ENCODE measurements at places on chromosomes 1 and 21. TPM values are rescaled to one million over a fixed set of nuclear protein-coding genes. Genes with fewer than 3 reads are reported as not detected.

- H3K27ac ChIP-seq: no peak overlapping the region
- no peak overlapping the region for H3K4me3 ChIP-seq
- no peaks in the 10 kb centered on the region for H3K27me3 ChIP-seq
- DNase-seq: no peak
- H3K36me3 ChIP-seq: no peaks in the 10 kb centered on the region
Measured at GRCh38 chr1:57101209-57101608, 135.4 kb upstream of the C8B start.

GRCh38 chr21:31659286-31659535, 282 bp upstream of the SOD1 start:
- H3K27ac ChIP-seq: peak overlapping the region; percentile 96
- H3K27me3 ChIP-seq: no peaks in the 10 kb centered on the region
- H3K4me3 ChIP-seq: peak overlapping the region; percentile 89
- H3K4me1 ChIP-seq: peaks cover 50% of the 10 kb centered on the region
- H3K36me3 ChIP-seq: peaks cover 11% of the 10 kb centered on the region

Gene BRWD1
- 34.9 TPM for total RNA-seq

DNA sequence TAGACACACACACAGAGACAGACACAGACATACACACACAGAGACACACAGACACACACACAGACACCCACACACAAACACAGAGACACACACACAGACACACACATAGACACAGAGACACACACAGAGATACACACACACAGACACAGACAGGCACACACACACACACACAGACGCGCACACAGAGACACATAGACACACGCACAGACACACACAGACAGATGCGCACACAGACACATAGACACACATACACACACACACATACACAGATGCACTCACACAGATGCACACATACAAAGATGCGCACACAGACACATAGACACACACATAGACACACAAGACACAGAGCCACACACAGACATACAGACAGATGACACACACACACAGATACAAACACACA, 16.0 kb downstream of the KIF21B start:
- H3K36me3 ChIP-seq: no peaks in the 10 kb centered on the region
- H3K4me3 ChIP-seq: no peak overlapping the region
- no peak for DNase-seq
- no peak overlapping the region for H3K27ac ChIP-seq
- H3K4me1 ChIP-seq: no peaks in the 10 kb centered on the region
- peaks cover 47% of the 10 kb centered on the region for H3K27me3 ChIP-seq

GRCh38 chr1:11746092-11746491, 10.2 kb downstream of the AGTRAP start:
- H3K36me3 ChIP-seq: peaks cover 35% of the 10 kb centered on the region
- no peak for DNase-seq
- no peak overlapping the region for H3K4me3 ChIP-seq

- H3K36me3 ChIP-seq: no peaks in the 10 kb centered on the region
- H3K27ac ChIP-seq: no peak overlapping the region
- H3K4me3 ChIP-seq: no peak overlapping the region
- peaks cover 19% of the 10 kb centered on the region for H3K27me3 ChIP-seq
- DNase-seq: no peak
Measured at GRCh38 chr1:205324781-205325180, 3.2 kb upstream of the NUAK2 start.

DNA sequence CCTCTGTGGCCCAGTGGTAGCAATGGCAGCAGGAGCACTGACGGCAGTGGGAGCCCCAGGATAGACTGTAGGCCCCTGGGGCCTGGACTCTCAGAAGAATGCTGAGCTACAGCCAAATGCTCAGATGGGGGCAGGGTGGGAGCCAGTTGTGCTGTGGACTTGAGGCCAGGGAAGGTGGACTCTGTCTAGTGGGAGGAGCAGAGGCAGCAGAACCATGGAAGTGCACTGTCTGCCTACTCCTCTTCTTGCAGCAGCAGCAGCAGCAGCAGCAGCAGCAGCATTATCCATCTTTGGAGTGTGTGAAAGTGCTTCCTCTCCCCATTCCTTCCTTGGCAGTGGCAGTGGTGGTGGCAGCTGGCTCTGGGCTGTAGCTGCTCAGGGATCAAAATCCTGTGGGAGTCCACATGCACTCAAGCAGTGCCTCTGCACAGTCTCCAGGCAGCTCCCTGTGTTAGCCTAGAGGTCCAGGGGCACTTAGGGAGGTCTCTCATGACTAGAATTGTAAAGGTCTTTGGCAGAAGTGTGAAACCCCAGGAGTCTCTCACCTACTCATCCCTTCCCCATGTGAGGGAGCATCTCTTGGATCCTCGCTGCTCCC, 917.9 kb upstream of the B3GALT2 start:
- DNase-seq: no peak
- no peaks in the 10 kb centered on the region for H3K4me1 ChIP-seq
- no peak overlapping the region for H3K27ac ChIP-seq
- H3K36me3 ChIP-seq: no peaks in the 10 kb centered on the region
- H3K4me3 ChIP-seq: no peak overlapping the region
- H3K27me3 ChIP-seq: no peaks in the 10 kb centered on the region

Gene LCE1C
- not detected for total RNA-seq

- no peaks in the 10 kb centered on the region for H3K4me1 ChIP-seq
- H3K4me3 ChIP-seq: no peak overlapping the region
- H3K36me3 ChIP-seq: no peaks in the 10 kb centered on the region
- H3K27ac ChIP-seq: no peak overlapping the region
- DNase-seq: no peak
Measured at GRCh38 chr21:36999131-36999898, 7.2 kb upstream of the RIPPLY3 start.

- peak overlapping the region; percentile 45 for H3K27ac ChIP-seq
- DNase-seq: no peak
- H3K27me3 ChIP-seq: no peaks in the 10 kb centered on the region
- H3K4me1 ChIP-seq: peaks cover 72% of the 10 kb centered on the region
- no peak overlapping the region for H3K4me3 ChIP-seq
Measured at GRCh38 chr21:33685613-33686197, 43.4 kb downstream of the ITSN1 start.

DNA sequence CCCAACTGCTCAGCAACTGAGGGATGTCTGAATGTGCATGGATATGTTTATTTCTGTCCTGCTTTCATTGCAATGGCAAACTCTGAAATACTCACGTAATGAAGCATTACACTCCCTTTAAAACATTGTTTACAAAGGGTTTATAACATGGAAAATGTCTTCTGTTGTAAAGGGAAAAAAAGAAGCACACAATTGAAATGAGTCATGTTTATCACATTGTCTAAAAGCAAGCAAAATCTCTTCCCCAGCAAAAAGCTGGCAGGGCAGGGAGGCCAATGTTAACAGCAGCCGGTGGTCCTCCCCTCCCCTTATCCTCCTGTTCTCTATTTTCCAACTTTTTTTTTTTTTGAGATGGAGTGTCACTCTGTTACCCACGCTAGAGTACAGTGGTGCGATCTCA, 3.9 kb upstream of the EFNA1 start:
- H3K36me3 ChIP-seq: no peaks in the 10 kb centered on the region
- H3K4me1 ChIP-seq: peaks cover 48% of the 10 kb centered on the region
- no peak for DNase-seq
- no peaks in the 10 kb centered on the region for H3K27me3 ChIP-seq
- H3K27ac ChIP-seq: peak overlapping the region; percentile 62

GRCh38 chr1:234720709-234721441, 110.9 kb upstream of the IRF2BP2 start:
- H3K36me3 ChIP-seq: no peaks in the 10 kb centered on the region
- H3K27me3 ChIP-seq: no peaks in the 10 kb centered on the region
- no peak overlapping the region for H3K4me3 ChIP-seq

Gene PIK3CD
- total RNA-seq: 2.6 TPM

DNA sequence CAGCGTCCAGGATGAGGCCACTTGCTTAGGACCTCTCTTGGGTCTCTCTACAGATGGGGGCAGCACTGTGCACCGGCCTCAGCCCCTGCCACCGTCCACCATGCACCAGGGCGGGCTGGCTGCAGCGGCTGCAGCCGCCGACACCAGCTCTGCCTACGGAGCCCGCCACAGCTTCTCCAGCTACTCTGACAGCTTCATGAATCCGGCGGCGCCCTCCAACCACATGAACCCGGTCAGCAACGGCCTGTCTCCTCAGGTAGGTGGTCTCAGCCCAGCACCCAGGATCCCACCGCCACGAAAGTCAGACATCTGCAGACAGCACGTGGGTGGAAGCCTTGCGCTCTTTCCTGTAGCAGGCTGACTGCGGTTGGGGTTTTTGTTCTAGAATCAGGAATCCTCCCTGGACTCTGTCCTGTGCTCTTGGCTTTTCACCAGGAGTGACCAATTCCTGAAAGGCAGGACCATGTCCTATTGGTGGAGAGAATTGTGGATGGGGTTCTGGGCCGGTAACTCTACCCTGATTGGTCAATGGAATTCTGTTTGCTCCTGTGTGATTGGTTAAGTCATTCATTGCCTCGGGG, 72.5 kb downstream of the PAX7 start:
- peaks cover 98% of the 10 kb centered on the region for H3K27me3 ChIP-seq
- DNase-seq: no peak
- no peaks in the 10 kb centered on the region for H3K36me3 ChIP-seq
- H3K27ac ChIP-seq: no peak overlapping the region
- no peak overlapping the region for H3K4me3 ChIP-seq

Gene TSPAN1
- total RNA-seq: 1.4 TPM

Gene LIPI
- not detected for total RNA-seq

DNA sequence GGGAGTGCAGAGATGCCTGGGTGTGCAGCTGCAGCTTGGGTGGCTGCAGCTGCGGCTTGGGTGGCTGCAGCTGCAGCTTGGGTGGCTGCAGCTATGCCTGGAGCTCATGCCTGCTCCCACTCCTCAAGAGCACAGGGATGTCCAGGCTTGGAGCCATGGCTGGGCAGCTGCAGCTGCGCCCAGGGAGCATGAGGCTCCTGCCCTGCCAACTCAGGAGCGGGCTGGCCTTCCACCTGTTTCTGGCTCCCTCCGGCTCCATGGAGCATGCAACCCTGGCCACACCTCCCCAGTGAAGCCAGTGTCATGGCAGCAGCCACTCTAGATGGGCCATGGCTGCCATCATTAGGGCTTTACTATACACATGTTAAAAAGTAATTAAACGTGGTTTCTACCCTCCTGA, 21.1 kb downstream of the GBP1 start:
- H3K36me3 ChIP-seq: no peaks in the 10 kb centered on the region
- no peak for DNase-seq
- H3K27ac ChIP-seq: no peak overlapping the region
- no peak overlapping the region for H3K4me3 ChIP-seq
- no peaks in the 10 kb centered on the region for H3K4me1 ChIP-seq

DNA sequence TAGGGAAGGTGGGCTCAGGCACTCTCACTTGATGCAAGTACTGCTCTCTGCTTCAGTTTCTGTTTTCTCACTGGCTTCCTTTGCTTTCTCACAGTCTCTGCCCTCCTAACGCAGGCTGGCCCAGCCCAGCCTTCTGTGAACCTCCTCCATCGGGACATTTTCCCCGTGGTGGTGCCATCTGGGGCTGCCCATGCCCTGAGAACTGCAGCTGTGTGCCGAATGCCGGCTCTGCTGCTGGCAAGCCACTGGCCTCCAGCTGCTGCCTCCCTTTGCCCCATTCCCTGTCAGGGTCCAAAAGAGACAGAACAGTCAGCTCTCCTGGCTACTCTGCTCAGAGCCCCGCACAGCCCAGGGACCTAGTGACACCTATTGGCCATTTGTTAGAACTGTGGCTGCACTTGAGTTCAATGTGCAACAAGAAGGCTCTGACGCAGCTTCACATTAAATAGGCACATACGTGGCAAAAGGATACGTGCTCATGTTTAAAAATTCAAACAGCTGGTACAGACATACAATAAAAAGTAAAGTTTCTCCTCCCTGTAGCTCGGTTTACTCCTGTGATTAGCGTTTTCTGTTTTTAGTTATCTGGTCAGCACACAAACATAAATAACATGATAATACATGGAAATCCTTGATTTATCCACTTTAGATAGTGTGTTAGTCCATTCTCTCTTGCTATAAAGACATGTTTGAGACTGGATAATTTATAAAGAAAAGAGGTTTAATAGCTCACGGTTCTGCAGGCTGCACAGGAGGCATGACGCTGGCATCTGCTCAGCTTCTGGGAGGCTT, 46.6 kb downstream of the FCRL5 start:
- H3K4me3 ChIP-seq: no peak overlapping the region
- no peaks in the 10 kb centered on the region for H3K36me3 ChIP-seq
- H3K4me1 ChIP-seq: no peaks in the 10 kb centered on the region
- H3K27me3 ChIP-seq: peaks cover 49% of the 10 kb centered on the region
- H3K27ac ChIP-seq: no peak overlapping the region
- no peak for DNase-seq

- peak overlapping the region; percentile 52 for H3K27ac ChIP-seq
- no peaks in the 10 kb centered on the region for H3K27me3 ChIP-seq
- H3K4me1 ChIP-seq: peaks cover 17% of the 10 kb centered on the region
- H3K36me3 ChIP-seq: no peaks in the 10 kb centered on the region
- H3K4me3 ChIP-seq: no peak overlapping the region
Measured at GRCh38 chr1:59692591-59692990, 122.2 kb upstream of the HOOK1 start.

Gene DFFB
- 3.3 TPM for total RNA-seq

GRCh38 chr1:226960944-226961765, 21.1 kb downstream of the COQ8A start:
- peaks cover 25% of the 10 kb centered on the region for H3K36me3 ChIP-seq
- H3K27me3 ChIP-seq: no peaks in the 10 kb centered on the region
- peaks cover 82% of the 10 kb centered on the region for H3K4me1 ChIP-seq
- H3K4me3 ChIP-seq: no peak overlapping the region
- peak overlapping the region; percentile 88 for H3K27ac ChIP-seq

- H3K4me3 ChIP-seq: no peak overlapping the region
- H3K27me3 ChIP-seq: peaks cover 70% of the 10 kb centered on the region
- no peaks in the 10 kb centered on the region for H3K36me3 ChIP-seq
- no peaks in the 10 kb centered on the region for H3K4me1 ChIP-seq
Measured at GRCh38 chr21:34984356-34985058, 64.6 kb downstream of the RUNX1 start.

DNA sequence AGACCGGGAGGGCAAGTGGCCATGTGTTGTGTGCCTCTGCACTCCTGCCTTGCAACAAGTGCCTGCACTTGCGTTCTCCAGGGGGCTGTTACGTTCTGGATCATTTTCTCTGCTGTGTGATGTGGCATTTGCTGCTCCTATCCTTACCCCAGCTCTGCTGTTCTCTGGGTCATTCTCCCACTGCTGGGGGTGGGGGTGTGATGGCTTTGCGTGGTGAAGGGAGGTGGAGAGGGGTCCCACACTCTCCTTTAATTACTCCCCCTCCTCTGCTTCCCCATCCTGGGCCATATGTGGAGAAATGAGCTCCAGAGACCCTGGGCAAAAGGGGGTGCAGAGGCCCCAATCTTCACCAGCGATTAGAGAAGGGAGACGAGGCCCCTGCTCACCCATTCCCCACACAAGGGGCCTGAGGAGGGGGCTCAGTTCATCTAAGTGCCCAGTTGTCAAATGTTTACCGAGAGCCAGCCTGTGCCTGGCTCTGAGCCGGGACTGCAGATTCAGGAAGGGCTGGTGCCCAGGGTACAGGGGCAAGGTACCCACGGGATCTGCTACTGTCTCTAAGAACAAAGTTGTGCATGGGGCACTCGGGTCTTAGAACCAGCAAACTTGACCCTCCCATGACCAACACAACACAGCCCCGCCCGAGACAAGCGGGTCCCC, 355.4 kb downstream of the PTPRU start:
- H3K4me1 ChIP-seq: no peaks in the 10 kb centered on the region
- H3K36me3 ChIP-seq: no peaks in the 10 kb centered on the region
- H3K27me3 ChIP-seq: peaks cover 71% of the 10 kb centered on the region
- H3K27ac ChIP-seq: no peak overlapping the region
- DNase-seq: no peak
